Renal cortex interstitium (tissue), 15 donors: ENCODE measurements at places on chromosomes 4 and X.

GRCh38 chrX:47321823-47322371, 48.5 kb upstream of the ZNF157 start:
- DNase-seq = no peak

DNA sequence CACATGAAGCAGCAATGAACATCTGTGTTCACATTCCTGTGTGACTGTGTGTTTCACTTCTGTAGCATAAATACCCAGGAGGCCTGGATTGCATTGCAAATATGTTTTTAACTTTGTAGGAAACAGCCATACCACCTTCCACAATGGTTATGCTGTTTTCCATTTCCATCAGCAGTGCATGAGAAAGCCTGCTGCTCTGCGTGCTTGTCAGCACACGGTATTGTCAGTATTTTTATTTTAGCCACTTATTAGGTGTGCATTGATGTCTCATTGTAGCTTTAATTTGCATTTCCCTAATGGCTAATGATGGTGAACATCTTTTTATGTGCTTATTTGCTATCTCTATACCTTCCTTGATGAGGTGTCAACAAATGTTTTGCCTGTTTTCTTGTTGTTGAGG, 355.9 kb downstream of the TRIML1 start:
- DNase-seq = no peak

- no peak for DNase-seq
Measured at GRCh38 chr4:10893395-10893794, 208.8 kb upstream of the CLNK start.

- no peak for DNase-seq
Measured at GRCh38 chrX:103630171-103630511, 1.4 kb downstream of the TCEAL1 start.

GRCh38 chr4:104901438-104901837, 245.2 kb upstream of the TET2 start:
- no peak for DNase-seq

DNA sequence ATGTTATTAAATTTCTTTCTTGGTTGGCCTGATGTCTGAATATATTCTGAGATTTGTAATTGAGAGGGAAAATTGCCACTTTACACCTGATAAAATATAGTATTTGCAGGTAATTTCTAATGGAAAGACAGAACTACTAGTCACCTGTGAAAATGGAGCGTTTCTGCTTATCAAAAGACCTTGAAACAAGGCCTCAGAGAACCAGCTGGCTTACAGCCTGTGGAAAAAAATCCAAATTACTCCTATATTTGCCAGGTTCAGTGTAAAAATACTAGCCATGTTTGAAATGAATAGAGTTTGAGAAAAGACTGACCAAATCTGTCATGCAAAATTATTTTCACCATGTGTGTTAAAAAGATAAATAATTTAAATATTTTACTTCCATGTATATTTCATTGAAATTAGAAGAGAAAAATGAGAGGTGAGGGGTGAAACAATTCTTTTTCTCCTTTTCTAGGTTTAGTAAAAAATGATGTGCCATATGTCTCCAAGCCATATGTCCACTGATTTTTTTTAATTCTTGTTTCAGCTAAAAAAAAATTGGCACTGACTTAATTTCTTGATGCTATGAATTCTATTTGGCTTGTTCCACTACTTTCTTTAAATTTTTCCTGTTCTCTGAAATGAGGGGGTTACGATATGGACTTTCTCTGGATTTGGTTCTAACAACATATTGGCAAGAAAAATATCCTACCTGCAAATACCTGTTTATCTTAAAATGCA, 464.9 kb downstream of the GRXCR1 start:
- DNase-seq = no peak

- no peak for DNase-seq
Measured at GRCh38 chr4:112896609-112897190, 152.8 kb upstream of the ANK2 start.

DNA sequence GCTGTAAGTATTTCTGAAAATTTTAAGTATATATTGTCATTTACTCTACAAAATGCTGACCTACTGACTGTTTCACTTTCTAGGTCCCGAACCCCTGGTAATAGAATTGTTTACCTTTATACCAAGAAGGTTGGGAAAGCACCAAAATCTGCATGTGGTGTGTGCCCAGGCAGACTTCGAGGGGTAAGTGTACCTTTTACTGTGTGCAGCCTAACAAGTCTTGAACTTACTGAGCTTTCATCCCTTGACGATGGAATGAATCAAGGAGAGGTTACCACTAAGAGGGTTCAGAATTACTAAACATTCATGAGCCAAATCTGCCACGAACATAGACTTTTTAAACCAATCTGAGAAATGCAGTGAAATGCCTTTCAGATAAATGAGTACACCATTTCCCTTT, 1.6 kb downstream of the RPL34 start:
- no peak for DNase-seq

DNA sequence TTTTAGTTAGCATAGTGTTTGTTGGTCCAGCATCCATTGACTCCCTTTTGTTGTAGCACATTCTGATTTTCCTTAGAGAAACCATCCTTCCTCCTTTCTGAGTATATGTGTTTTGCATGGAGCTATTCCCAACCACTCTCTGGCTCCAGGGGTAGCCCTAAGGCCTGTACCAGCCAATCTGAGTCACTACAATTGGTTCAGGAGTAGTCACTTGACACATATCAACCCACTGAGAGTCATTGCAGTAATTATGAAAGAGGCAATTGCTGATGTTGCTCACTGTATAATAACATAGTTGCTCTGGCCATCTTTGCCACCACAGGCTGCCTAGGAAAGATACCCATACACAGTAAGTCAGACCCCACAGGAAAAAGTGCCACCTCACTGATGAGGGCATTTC, 71.2 kb upstream of the GRID2 start:
- DNase-seq = no peak

GRCh38 chr4:101037938-101038413, 309.4 kb downstream of the PPP3CA start:
- no peak for DNase-seq

DNA sequence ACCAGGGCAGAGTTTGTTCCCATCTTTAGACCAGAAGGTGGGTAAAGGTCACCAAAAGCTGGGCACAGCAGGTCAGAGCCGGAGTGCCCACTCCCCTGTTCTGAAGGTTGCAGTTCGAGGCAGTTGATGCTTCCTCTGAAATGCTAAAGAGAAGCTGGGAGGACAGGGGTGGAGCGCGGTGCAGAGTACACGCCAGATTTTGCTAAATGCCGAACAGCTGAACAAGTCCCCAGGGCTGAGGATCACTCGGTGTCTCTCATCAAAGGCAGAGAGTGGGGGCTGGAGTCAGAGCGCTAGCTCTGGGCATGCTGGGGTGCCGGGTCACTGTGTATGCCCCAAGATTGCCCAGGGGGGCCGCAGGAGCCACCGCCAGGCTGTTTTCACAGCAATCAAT, 197.0 kb downstream of the BCOR start:
- no peak for DNase-seq

- no peak for DNase-seq
Measured at GRCh38 chr4:13102092-13102742, 381.9 kb downstream of the RAB28 start.

DNA sequence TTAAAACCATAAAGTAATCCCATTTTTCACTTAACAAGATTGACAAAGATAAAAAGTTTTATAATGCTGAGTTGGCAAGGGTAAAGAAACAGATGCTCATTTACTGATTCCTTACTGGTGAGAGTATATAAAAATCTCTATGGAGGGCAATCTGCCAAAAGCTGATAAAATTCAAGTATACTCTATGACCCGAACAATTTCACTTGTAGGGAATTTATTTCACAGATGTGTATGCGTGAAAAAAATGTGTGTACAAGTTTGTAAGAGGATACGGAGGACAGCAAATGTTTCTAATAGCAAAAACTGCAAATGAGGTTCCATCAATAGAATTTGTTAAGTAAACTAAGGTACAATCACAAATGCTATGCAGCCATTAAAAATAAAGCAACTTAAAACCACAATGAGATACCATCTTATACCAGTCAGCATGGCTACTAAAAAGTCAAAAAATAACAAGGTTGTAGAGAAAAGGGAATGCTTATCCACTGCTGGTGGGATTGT, 23.4 kb downstream of the DHX15 start:
- no peak for DNase-seq

DNA sequence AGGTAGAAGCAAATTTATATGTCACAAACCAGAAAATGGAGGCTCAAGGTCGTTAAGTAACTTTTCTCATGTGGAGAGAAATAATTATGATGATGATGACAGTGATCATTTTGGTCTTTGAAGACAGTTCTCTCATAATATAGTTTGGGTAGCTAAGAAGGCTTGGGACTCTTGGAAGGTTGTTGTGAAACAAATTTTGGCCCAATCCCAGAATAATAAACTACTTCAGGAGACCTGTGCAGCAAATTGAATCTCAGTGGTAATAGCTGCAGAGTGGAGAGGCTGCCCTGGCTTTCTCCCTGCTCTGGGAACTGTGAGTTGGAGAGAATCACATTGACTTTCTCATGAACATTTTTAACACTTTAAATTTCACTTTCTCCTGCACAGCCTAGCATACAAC, 217.2 kb upstream of the BOD1L1 start:
- no peak for DNase-seq
